ENCODE measurements at places on chromosomes 13 and 19. TPM values are rescaled to one million over a fixed set of nuclear protein-coding genes. Genes with fewer than 3 reads are reported as not detected.

EFNA2 gene
- total RNA-seq = not detected

SYCN gene
- not detected for total RNA-seq

ADGRE3 gene
- total RNA-seq = not detected

LILRB5 gene
- not detected for total RNA-seq

RASL11A gene
- total RNA-seq = 1.5 TPM

PSG3 gene
- not detected for total RNA-seq

DNA sequence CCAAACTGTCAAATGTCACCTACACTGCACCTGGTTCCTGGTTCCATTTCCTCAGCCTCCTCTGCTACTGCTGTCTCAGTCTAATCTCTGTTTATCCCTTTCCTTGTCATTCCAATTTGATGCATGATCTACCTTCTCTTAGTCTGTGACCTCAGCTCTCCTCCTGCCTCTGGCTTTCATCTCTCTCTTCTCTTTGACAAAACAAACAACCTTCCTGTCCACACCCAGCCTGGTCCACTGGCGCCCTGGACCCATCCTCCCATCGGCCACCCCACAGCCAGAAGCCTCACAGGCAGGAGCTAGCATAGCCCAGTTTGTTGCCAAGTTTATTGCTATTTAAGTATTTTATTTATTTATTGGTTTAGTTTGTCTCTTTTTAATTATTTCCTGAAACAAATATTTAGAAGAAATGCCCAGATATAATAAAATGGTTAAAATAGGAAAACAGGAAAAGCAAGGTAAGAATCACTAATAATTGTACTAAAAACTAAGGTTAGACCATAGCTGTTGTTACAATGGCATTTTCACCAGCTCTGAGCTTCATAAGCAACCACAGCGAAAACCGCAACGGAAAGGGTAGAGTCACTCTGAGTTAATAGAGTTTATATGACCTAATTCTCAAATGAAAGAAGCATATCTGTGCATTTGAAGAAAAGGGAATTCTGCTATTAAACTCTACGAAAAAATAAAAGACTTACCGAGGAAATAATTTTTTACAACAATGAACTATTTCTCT, 68.6 kb downstream of the EFNB2 start:
- DNase-seq = no peak

DNA sequence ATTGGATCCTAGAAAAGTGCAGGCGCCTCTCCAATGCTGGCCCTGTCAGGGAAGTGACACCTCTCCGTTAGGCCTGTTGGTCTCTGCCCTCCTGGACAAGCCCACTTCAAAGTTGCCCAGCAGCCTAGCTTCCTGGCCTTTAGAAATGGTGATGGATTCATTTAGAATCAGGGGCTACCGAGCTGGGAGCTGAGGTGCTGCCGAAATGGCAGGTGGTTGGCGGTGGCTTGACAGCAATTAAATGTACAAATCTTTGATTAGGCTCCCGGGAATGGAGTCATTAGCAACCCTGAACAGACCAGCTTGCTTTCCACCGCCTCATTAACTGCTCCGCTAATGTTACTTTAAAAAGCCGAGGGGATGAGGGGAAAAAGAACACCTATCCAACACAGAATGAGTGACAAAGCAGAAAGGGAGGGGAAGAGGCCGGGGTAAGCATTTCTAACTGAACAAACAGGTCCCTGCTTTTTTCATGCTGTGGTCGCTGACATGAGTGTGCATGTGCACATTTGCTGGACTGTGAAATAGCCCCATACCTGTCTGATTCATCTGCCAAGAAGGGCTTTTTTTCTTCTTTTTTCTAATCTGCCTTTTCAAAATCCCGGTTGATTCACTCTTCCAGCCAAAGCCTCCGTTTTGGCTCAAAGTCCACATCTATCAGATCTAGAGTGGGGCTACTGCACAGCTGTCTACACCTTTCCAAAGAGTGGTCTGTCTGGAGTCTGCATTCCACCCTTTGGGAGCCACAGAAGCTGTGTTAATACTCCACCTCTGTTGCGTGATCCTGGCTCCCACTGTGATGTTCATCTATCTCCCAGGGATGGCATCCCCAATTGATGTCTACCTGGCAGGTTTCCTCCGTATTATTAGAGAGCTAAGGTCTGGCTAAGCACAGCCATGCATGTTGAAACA, 431.9 kb downstream of the COG6 start:
- no peak for DNase-seq

GRCh38 chr19:3463714-3464586, 16.4 kb downstream of the SMIM24 start:
- no peak for DNase-seq

DNA sequence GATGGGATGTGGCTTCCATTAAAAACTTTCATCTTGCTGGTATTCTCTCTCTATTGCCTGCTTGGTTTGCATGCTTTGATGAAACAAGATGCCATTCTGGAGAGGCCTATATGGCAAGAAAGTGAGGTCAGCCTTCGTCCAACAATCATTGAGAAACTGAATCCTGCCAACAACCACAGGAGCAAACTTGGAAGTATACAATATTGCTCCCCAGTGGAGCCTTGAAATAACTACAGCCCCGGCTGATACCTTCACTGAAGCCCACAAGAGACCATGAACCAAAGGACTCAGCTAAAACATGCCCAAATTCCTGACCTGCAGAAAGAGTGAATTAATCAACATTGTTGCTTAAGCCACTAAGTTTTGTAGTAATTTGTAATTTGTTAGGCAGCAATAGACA, 82.5 kb upstream of the FGF14 start:
- DNase-seq = no peak

GRCh38 chr13:31134039-31134711, 27.5 kb downstream of the HSPH1 start:
- DNase-seq = no peak

GRCh38 chr19:49398001-49398615, 10.1 kb downstream of the KASH5 start:
- DNase-seq = no peak

DNA sequence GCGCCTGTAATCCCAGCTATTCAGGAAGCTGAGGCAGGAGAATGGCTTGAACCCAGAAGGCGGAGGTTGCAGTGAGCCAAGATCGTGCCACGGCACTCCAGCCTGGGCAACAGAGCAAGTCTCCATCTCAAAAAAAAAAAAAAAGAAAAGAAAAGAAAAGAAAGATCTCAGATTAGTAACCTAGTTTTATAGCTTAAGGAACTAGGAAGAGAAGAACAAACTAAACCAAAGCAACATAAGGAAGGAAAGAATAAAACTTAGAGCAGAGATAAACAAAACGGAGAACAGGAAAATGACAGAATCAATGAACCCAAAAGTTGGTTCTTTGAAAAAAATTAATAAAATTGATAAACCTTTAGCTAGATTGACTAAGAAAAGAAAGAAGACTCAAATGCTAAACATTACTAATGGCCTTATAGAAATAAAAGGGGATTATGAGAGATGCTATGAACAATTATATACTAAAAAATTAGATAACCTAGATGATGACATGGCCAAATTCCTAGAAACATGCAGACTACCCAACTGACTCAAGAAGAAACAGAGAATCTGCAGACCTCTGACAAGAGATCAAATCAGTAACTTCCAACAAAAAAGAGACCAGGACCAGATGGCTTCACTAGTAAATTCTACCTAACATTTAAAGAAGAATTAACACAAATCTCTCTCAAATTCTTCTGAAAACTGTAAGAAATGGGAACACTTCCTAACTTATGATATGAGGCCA, 68.2 kb downstream of the CDADC1 start:
- DNase-seq = no peak

GRCh38 chr19:19040417-19040816, 7.0 kb downstream of the ARMC6 start:
- DNase-seq = no peak

DNA sequence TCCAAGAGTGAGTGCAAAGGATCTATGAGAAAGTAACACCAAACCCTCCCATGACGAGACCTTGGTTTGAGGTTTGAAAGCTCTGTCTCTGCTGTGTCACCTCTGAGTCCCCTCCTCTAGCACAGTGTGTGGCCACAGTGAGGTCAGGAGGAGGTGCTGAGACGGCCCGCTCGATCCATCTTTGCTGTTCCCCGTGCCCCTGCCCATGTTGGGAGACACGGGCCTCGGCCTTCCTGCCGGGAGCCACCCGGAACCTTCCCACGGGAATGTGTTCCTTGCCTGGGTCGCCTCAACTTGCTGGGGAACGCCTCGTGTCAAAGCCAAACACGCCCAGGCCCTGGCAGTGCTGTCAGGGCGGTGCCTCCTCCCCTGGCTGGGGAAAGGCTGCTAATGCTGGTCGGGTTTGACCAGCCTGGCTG, 10.1 kb downstream of the NANOS3 start:
- no peak for DNase-seq

GRCh38 chr19:13381827-13382632, 124.2 kb downstream of the CACNA1A start:
- DNase-seq = no peak

- DNase-seq = no peak
Measured at GRCh38 chr19:42498169-42498757, 30.0 kb downstream of the CEACAM1 start.

GRCh38 chr19:18422530-18423191, 3.5 kb downstream of the SSBP4 start:
- DNase-seq = peak; percentile 49

DNA sequence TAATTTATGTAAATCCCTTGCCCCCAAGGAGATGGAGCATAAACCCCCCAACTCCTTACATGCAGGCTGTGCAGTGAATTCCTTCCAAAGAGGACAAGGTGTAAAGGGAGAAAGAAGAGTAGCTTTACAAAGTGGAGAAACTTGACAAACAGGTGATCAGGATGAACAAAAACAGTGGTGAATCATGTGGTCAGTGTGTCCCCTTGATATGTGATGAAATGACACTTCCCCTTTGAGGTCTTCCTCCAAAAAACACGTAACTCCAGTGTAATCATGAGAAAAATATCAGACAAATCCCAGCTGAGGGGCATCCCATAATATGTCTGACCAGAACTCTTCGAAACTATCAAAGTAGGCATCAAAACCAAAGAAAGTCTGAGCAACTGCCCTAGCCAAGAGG, 29.5 kb upstream of the AKT2 start:
- DNase-seq = no peak

DNA sequence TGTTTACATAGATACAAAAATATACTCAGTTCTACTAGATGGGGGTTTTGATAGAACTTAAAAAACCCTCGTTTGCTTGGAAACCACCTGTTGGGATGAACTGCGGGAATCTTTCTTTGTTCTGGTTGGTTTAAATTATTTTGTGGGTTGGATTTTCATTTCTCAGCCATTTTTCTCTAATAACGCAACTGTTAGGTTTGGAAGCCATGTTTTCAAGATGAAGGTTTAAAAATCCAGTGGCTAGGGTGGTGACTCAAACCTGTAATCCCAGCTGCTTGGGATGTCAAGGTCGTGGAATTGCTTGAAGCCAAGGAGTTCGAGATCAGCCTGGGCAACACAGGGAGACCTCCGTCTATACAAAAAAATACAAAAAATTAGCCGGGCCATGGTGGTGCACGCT, 1.6 kb downstream of the URI1 start:
- no peak for DNase-seq

- peak; percentile 68 for DNase-seq
Measured at GRCh38 chr13:31431722-31432137, 232.0 kb downstream of the B3GLCT start.

GRCh38 chr19:51698296-51698695, 5.2 kb downstream of the SPACA6 start:
- no peak for DNase-seq

DNA sequence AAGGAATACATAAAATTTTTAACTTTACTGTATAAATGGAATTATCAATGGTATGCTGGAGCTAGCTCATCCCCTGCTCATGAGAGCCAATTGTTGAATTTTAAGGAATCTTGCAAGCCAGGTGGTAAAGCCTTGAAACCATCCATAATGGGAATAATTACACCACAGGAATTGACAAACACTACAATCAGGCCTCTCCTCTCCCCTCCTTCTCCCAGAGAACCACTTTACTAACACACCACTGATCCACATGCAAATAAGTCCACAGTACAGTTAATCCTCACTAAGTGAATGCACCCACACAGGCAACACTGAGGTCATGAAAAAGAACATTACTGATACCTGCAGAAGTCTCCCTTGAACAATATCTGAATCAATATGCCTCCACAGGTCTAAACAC, 140.5 kb downstream of the KLF12 start:
- DNase-seq = no peak

DNA sequence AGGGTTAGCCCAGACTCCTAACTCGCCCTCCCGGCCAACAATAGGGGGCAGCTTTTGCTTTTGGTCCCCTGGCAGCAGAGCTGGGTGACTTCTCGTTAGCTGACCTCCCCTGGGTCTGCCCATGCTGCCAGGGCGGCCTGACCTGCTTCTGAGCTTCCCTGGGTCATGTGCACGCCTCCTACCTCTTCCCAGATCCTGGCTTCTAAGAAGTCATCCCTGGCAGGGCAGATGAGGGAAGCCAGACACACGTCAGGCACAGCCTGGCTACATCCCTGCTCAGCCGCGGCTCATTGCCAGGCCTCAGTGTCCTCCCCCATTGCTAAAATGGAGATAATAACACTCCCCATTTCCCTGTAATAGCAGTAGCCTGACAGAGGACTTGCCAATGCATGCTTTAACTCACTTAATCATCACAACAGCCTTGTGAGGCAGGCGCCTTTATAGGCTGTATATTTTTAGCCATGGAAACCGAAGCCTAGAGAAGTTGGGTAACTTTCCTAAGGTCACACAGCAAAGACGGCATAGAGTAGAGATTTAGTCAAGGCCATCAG, 2.1 kb downstream of the KCNK6 start:
- DNase-seq = no peak

- no peak for DNase-seq
Measured at GRCh38 chr13:96072392-96072791, 17.5 kb upstream of the HS6ST3 start.

DNA sequence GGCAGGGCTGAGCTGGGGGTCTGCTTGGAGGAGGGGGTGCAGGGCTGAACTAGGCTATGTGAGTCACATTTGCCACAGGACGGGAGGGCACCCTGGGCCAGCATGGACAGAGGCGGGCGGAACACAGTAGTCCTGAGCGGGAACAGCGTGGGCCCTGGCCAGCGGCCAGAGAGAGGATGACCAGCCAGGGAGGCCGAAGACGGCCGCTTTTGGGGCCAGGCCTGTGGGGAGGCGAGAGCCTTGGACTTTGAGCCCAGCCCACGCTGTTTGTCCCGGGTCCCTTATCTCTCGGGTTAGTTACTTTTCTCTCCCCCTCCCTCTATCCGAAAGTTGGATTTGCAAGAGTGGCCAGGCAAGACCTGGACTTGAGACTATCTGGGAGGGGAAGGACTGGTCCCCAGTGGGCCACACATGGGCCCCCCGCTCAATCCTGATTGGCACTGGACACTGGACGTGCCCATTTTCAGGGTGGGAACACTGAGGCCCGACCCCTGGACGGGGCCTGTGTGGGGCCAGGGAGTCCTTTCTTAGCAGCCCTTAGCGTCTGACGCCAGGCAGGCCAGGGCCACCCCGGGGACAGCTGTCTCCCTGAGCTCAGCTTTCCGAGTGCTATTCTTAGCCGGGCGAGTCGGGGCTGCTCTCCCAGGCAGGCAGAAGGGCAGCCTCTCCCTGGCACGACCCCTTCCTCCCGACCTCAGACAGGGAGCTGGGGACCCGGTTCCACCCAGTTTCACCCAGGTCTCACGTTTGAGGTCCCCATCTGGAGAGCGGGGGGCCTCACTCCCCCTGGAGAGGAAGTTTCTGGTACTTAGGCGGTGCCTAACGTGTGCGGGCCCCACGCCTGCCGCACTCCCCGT, 833 bp downstream of the GAMT start:
- no peak for DNase-seq
